Activated CD8-positive, alpha-beta T cell treated with anti-CD3 and anti-CD28 coated beads, Interleukin-2, amount 10 ng/mL, durations not matched to agents 7 days and 5 days (primary cell): ENCODE measurements at places on chromosomes 2 and 18. TPM values are rescaled to one million over a fixed set of nuclear protein-coding genes. Genes with fewer than 3 reads are reported as not detected.

GRCh38 chr2:119734047-119734446 lies 25.7 kb upstream of the PTPN4 start:
- no peaks in the 10 kb centered on the region for H3K4me1 ChIP-seq
- no peaks in the 10 kb centered on the region for H3K36me3 ChIP-seq
- H3K27me3 ChIP-seq, result peaks cover 4% of the 10 kb centered on the region
- no peak overlapping the region for H3K4me3 ChIP-seq

The MLPH gene
- total RNA-seq, result not detected

The EVA1A gene
- total RNA-seq, result not detected

GRCh38 chr18:4847056-4847455 lies 350.0 kb downstream of the AKAIN1 start:
- no peak overlapping the region for H3K27ac ChIP-seq
- no peaks in the 10 kb centered on the region for H3K36me3 ChIP-seq
- no peaks in the 10 kb centered on the region for H3K27me3 ChIP-seq
- no peaks in the 10 kb centered on the region for H3K4me1 ChIP-seq
- H3K4me3 ChIP-seq, result no peak overlapping the region
